ENCODE measurements at places on chromosomes 4 and X.

GRCh38 chr4:85740431-85740861 is 265.5 kb downstream of the ARHGAP24 start:
- DNase-seq: no peak

DNA sequence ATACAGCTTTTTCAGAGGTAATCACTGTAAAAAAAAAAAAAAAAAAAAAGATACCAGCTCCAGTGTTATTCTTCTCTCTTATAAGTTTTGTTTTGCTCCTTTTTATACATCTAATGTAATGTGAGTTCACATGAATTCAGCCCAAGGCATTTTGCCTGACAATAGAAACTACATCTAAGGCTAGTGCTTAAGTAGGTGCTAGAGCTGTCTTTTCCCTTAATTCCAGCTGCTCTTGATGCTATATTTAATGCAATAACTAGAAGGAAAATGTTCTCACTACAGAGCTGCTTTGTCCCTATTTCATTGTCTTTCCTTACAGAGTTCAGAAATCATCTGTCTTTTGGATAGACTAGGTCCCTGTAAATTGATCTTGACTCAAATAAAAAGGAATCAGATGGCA is 150.1 kb downstream of the NAA11 start:
- no peak for DNase-seq

DNA sequence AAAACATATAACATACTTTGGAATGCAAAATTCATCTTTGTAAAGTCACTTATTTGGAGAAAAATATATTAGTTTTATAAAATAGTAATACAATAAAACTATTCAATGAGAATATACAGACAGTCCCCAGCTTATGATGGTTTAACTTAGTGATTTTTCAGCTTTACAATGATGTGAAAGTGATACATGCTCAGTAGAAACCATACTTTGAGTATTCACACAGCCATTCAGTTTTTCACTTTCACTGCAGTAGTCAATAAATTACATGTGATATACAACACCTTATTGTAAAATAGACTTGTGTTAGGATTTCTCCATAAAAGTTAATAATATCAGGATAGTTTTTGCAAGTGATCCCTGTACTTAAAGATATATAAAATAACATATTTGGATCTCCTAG is 436.0 kb downstream of the CENPC start:
- no peak for DNase-seq

DNA sequence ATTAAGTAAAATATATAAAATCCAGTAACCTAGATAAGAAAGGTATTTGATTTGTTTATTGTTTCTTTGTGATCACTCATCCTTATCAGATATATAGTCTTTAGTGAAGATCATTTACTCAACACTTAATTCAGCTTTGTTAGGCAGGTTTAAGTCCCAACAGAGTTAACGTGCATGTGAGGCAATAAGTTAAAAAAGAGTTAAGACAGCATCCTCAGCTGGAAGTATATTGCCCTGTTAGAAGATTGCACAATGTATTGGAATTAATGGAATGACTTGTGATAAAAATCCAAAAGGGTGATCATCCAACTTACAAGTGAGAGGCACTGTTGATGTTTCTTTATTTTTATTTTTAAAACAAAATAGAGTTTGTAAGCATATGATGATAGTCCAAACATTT is 1162.1 kb downstream of the RAPGEF2 start:
- no peak for DNase-seq

All from HuH-7.5 (cell line).